AG08396 (cell line): ENCODE measurements at places on chromosomes 4 and X.

- no peak for DNase-seq
Measured at GRCh38 chrX:81208916-81209315, 7.0 kb downstream of the SH3BGRL start.

- no peak for DNase-seq
Measured at GRCh38 chr4:15021311-15021710, 19.0 kb downstream of the CPEB2 start.

GRCh38 chr4:101103381-101104142 is 243.8 kb downstream of the PPP3CA start:
- no peak for DNase-seq

DNA sequence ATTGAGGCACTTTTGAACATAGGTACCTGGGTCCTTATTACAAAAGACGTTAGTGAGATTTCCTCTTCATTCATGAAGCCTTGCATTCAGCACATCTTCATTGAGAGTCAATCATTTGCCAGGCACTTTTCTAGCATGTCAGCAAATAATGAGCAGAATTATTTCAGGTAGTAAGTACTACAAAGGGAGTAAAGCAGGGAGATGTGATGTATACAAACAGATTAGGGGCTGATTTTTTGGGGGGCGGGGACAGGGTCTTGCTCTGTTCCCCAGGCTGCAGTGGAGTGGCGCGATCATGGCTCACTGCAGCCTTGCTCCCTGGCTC is 638 bp upstream of the CCKAR start:
- DNase-seq: no peak

DNA sequence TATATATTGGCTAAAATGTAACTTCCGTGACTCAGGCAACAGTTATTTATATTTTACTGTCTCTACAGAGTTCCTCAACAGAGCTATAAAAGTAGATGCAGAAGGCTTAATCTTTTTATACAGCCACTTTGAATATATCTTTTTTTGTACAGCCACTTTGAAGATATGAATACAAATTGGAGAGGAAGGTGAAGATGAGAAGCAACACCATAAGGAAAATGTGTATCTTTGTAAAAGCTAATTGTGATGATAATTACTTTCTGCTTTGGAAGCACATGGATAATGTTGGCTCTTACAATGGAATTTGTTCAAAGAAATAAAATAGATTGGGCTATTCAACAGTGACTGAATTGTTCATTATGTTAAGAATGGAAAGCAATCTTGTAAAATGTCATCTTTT is 205.8 kb downstream of the ARAP2 start:
- DNase-seq: no peak

DNA sequence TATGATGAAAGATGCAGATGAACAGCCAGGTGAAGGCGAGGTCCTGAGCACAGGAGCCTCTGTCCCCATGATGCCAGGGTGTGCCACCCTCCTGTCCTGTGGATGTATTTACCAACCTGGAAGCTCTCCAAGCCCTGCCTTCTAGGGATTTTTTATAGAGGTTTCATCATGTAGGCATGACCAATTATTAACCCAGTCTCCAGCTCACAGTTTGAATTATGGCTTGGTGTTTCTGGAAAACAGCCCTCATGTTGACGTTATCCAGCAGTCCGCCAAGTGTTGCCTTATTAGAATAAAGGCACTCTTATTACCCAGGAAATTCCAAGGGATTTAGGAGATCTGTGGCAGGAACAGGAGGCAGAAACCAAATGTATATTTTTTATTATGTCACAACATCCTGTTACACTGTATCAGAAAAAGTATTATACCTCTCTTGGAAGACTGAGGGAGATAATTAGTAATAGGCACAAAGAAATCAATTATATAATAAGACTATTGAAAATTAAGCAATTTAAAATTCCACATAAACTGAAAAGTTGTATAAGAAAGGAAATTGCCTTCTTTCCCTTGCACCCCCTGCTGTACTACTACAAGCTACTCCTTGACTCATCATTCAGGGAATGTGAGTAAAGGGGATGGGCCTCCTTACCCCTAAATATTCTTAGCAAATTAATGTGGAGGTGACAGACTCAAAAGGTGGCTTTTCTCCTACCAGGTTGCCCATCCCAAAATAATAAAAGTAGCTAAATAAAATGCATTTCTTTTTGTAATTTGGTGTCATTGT is 129.6 kb downstream of the ZNF330 start:
- DNase-seq: peak; percentile 35

- DNase-seq: no peak
Measured at GRCh38 chrX:57211906-57212305, 74.6 kb upstream of the FAAH2 start.

GRCh38 chr4:87934157-87934704 is 41.3 kb upstream of the SPP1 start:
- DNase-seq: no peak

GRCh38 chrX:39944416-39944815 is 153.3 kb downstream of the BCOR start:
- no peak for DNase-seq

GRCh38 chrX:153831429-153832150 is 1.2 kb upstream of the PDZD4 start:
- DNase-seq: no peak

DNA sequence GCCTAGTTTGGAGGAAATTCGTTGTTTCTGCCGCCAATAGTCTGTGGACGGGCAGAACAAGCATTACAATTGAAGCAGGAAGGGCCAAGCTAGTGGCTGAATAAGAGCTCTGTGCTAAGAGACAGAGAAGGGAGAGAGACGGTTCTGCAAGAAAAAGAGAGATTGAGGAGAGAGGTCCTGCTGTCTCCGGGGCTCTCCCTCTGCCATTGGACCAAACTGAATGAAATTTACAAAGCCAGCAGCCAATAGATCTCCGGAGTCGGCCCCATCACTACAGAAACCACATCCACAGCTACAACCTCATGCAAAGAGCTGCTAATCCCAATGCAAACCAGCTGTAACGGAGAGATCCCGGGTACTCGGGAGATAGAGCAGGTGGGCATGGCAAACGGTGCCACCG is at the start of gene NLGN4X:
Gene NLGN4X, minus strand, starts transcription at position 148 of the 400 bp plus-strand sequence. CDS start 77,401 bp downstream, outside the sequence.
- no peak for DNase-seq

DNA sequence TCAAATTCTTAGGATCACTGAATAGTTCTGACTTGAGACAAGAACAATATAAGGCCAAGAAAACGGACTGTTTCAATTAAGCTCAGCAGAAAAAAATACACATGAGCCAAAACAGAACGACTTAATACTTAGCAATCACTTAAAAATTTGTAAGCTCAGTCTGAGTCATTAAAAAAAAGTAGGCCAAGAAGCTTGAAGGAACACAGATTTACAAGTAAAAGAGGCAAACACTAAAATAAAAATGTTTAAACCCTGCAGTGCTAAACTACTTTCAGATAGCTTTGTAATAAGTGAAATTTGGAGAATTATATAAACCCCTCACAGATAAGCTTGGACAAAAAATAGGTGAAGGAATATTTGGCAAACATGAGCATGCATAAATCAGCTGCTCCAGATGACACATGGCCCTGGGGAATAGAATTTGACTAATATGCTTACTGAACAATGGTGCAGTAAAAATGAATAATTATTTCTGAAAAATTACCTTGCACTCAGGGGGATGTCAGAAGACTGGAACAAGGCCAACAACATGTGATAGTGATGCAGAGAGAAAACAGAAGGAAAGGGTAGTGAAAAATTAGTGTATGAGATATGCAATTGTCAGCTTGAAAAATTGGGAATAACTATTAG is 49.6 kb downstream of the LNX1 start:
- DNase-seq: peak; percentile 37

GRCh38 chr4:112901962-112902411 is 147.5 kb upstream of the ANK2 start:
- DNase-seq: no peak

DNA sequence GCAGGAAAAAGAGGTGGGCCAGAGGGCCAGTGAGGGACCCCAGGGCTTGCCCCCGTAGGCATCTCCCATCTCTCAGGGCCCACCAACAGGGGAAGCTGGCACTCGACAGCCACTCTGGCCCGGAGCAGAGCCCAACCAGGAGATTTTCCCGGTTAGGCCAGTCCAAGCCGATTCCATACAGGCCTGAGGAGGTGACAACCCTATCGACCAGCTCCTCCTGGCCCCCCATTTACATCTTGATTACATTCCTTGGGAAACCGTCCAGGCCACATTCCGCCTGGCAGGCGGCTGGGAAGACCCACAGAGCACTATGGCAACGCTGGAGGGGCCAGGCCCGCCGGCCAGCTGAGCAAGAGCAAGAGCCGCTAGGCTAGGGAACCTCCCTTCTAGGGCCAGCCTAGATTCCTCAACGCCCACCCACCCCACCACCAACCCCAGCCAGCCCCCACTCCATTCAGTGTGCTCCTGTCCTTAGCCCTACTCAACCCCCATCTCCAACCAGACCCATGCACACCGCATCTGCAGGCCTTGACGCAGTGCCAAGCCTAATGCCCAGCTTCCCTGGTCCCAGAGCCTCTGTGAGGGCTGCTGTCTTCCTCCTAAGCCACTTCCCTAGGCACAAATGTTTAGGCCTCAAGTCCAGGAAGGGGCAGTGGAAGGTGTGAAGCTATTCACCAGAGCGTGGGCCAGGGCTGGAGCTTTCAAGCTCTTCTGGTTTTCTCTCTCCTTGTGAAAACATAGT is 161.2 kb downstream of the EFNB1 start:
- DNase-seq: peak; percentile 57

DNA sequence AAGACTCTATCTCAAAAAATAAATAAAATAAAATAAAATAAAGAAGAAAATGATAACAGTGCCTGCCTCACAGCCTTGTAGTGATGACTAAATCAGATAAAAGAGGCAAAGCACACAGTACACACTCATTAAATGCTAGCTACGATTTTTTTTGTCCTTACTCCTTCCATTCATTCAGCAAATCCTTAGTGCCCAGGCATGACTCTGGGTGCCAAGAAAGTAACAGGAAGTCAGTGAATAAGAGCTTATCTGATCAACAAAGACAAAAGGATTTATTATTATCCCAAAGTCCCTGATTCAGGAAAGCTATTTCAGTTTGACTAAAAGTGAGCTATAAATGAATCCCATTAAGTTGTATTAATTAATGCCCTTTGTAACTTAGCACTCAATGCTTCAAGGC is 92.7 kb downstream of the SH3KBP1 start:
- DNase-seq: no peak

GRCh38 chrX:68676335-68676734 is 28.9 kb downstream of the STARD8 start:
- DNase-seq: no peak

- DNase-seq: peak; percentile 48
Measured at GRCh38 chrX:74119016-74119910, 184.7 kb upstream of the ZCCHC13 start.

DNA sequence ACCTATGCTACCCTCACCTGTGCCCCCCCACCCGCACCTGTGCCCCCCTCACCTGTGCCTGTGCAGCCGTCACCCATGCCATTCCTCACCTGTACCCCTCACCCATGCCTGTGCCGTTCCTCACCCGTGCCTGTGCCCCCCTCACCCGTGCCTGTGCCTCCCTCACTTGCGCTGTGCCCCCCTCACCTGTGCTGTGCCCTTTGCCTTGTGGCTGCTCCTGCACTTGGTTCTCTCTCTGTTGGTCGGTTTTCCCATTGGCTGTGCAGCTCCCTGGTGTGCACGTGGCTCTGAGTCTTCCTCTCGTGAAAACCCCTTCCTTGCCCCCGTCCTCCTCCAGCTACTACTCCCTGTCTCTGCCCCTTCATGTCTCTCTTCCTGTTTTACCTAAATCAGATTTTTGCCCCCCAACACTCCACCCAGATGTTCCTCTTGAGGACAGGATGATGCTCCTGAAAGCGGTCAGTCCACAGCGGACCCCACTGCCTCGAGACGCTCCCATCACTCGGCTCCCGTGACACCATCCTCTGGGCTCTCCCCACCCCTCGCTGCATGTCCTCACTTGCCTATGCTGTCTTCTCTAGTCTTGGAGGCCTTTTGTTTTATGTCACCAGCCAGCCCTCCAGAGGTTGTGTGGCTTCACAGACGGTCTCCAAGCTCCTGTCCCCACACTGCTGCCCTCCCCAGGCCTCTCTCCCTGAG is 6.8 kb downstream of the MAEA start:
- peak; percentile 5 for DNase-seq

GRCh38 chr4:95528388-95528948 is 20.3 kb downstream of the UNC5C start:
- DNase-seq: no peak

DNA sequence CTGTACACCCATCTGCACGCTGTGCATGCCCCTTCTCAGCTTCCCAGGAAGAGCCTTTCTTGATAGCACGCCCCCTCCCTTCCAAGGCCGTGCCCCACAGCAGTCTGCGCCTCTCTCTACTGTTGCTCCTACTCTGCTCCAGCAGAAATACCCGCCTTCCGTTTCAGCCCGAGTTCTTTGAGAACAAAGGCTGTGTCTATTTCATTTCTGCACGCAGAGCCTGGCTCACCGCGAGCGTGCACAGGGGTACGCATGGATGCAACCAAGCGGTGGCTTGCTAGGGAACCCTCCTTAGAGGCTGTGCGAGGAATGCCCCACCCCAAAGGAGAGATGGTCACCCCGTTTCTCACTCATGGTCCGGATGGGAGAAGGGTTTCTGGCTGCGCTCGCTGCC is 485 bp downstream of the AADAT start:
- peak; percentile 43 for DNase-seq

DNA sequence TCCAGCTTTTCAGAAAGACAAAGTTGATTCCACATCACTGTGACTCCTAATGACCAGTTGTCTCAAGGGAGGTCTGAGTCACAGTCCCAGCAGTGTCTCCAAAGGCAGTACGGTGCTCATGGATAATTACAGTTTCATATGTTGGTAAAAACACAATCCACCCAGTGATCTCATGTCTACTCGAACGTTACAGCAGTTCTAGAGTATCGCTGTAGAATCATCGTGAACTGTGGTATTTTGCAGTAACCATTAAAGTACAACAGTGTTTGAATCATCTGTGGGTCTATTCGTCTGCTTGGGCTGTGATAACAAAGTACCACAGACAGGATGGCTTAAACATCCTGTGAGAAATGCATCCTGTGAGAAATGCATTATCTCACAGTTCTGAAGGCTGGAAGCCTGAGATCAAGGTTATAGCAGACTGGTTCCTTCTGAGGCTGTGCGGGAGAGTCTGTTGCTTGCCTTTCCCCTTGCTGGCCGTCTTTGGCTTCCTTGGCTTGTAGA is 121.1 kb upstream of the SORBS2 start:
- no peak for DNase-seq

DNA sequence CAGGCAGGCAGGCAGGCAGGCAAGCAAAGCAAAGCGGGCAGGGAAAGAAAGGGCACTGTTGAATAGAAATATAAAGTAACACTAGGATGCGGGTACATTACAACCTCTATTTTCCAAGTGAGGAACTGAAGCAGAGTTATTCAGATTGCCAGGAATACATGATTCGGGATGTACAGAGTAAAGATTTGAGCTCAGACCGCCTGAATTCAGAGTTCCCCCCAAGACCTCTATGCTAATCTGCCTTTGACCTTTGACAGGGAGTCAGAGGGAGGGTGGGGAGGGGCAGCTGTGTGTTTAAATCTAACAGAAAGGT is 271.9 kb upstream of the SMIM31 start:
- no peak for DNase-seq

- peak; percentile 10 for DNase-seq
Measured at GRCh38 chr4:19399001-19399400, 852.7 kb upstream of the SLIT2 start.

GRCh38 chr4:139975830-139976272 is 178.1 kb downstream of the MAML3 start:
- no peak for DNase-seq

GRCh38 chr4:78477276-78477675 is 74.3 kb upstream of the ANXA3 start:
- DNase-seq: no peak
